Stimulated activated CD4-positive, alpha-beta T cell treated with anti-CD3 and anti-CD28 coated beads, Interleukin-12 subunit alpha, Interleukin-12 subunit beta, amount 100 ng/mL, for 4 hours (primary cell): ENCODE measurements at places on chromosomes 5 and 9.

GRCh38 chr5:177086654-177087397 lies at the start of gene FGFR4:
FGFR4 (plus strand) TSS chr5:177086915; CDS start chr5:177089603, 2,688 bp downstream.
- DNase-seq, result peak; percentile 57

DNA sequence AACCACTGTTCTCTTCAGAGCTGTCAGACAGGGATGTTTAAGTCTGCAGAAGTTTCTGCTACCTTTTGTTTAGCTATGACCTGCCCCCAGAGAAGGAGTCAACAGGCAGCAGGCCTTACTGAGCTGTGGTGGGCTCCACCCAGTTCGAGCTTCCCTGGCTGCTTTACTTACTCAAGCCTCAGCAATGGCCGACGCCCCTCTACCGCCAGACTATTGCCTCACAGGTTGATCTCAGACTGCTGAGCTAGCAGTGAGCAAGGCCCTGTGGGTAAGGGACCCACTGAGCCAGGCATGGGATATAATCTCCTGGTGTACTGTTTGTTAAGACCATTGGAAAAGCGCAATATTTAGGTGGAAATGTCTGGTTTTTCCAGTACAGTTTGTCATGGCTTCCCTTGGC lies 229.6 kb downstream of the TMEM167A start:
- DNase-seq, result no peak

DNA sequence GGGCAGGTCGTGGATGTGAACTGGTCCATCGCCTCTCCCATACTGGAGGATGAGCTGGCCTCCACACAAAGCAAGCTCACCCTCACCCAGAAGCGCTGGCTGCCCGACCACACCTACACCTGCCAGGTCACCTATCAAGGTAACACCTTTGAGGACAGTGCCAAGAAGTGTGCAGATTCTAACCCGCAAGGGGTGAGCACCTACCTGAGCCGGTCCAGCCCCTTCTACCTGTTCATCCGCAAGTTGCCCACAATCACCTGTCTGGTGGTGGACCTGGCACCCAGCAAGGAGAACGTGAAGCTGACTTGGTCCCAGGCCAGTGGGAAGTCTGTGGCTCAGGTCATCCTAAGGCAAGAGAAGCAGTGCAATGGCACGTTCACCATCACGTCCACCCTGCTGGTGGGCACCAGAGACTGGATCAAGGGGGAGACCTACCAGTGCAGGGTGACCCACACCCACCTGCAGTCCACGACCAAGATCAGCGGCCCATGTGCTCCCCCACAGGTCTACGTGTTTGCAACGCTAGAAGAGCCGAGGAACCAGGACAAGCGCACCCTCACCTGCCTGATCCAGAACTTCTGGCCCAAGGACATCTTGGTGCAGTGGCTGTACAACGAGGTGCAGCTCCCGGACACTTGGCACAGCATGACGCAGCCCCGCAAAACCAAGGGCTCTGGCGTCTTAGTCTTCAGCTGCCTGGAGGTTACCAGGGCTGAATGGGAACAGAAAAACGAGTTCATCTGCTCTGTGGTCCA lies 71.3 kb downstream of the INSL6 start:
- DNase-seq, result no peak

GRCh38 chr5:149030392-149030791 lies 32.5 kb downstream of the SH3TC2 start:
- DNase-seq, result no peak

GRCh38 chr5:10120934-10121333 lies 128.8 kb downstream of the ATPSCKMT start:
- no peak for DNase-seq

- DNase-seq, result no peak
Observed at GRCh38 chr9:14318934-14319580, 5.1 kb upstream of the NFIB start.

DNA sequence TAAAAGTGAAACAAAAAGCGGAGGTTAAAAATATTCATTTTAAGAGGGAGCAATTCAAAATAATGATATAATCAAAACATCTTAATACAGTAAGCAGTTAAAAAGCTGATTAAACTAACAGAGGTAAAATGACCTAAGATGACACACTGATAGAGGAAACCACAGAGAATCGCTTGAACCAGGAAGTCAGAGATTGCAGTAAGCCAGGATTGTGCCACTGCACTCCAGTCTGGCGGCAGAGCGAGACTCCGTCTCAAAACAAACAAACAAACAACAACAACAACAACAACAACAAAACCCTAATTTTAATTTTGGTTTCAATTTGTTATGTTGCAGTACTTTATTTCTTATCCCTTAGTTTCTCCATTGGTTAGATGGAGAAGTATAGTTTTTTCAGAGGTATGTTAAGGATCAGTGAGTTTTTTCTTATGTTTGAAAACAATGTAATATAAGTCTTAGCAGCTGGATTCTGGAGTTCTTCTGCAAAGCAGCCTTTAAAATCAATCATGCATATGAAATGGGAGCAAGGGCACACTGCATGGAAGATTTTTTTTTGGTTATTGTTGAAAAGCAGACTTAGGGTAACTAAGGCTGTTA lies 58.5 kb downstream of the MLANA start:
- no peak for DNase-seq

DNA sequence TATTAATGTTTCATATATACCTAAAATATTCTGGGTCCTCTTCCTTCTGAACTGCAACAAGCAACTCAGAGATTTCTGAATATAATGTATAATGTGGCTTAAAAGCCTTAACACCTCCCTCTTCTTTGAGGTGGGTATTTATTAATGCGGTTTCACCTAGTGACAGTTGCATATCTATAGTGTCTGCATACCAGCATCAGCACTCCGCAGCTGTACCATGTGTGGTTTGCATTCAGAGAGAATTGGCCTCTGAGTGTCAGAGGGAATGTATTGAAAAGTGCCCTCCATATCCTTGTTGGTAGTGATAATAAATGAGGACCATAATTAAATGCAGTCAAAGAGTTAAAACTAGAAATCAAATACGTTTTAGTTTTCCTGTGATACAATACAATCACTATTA lies 256.6 kb upstream of the ARRDC3 start:
- DNase-seq, result no peak

GRCh38 chr5:154868702-154869101 lies 10.3 kb downstream of the CNOT8 start:
- no peak for DNase-seq

- DNase-seq, result no peak
Observed at GRCh38 chr5:145396888-145397287, 438.3 kb downstream of the PRELID2 start.

DNA sequence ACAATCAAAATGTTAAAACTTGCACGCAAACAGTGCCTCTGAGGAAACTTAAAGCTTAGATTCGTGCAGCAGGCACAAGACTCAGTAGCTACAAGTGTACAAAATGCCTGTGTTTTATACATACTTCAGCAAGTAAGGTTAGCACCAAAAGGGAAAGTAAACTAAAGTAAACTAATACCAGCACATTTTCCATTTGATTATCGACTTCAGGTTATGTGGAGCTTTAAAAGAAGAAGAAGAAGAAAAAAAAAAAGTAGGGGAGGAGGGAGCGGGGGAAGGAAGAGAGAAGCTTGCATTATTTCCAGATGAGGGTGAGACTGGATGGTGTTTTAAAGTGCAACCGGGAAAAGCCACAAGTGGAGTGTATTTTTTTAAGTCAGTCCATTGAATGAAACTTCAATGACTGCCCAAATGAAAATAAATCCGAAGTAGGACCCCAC lies 596 bp upstream of the ADAMTS6 start:
- DNase-seq, result no peak

DNA sequence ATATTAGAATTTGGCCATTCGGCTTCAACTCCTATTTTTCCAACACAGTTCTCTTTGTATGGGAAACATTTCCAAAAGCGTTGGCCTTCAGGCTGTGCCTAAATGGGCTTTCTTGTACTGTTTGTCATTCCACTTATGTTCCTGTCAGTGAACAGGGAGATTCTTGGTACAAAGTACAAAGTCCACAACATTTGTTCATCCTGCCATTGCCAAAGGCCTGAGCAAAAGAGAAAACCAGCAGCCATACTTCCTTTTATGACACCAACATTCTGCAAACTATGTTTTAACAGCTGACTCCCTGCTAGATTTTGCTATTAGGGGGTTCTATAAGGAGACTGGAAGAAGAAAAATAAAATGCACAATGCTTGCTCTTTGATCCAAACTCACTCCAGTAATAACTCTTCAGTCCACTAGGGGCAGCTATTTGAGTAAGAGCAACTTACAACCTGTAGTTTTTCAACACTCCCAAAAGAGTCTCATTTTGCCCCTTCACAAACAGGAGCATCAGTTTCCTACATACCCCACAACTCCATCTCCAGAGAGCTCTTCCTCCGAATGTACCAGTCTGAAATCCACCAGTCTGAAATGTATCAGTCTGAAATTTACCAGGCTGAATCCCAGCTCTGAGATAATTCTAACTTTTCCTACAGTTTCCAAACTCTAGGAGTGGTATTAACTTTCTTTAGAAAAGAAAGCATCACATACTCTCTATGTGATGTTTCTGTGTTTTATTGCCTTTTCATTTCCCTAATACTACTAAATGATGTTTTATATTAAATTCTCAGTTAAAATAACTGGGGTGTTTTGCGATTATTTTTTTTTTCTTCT lies 693.8 kb downstream of the DNAH5 start:
- DNase-seq, result no peak

DNA sequence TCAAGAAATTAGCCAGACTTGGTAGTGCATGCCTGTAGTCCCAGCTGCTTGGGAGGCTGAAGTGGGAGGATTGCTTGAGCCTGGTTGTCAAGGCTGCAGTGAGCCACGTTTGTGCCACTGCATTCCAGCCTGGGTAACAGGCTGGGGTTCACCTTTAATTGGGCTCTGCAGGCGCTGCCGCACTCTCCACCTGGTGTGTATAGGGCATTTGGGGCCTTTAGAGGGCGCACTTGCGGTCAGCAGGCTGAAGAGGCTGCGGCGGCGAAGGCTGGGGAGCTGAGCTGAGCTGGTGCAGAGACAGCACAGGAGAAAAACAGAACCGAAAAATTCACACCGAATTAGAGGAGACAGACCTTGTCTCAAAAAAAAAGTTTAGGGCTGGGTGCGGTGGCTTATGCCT lies 31.2 kb downstream of the CDK7 start:
- no peak for DNase-seq

DNA sequence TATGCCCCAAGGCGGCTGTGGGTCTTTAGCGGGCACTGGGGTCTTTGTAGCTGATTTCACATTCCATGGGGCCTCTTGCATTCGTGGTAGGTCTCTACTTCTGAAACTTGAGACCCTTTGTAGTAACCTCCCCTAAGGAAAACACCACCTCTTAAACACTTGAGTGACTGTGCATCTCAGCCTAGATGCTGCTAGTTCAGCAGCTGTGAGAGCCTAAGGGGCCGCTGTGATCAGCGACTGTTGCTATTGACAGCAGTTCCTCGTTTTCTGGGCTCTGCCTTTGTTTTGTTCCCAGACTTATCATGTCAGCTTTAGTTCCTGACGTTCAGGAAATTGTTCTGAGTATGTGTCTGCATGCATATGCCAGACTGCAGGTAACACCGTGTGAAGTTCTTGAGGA lies 171.2 kb downstream of the HSPA4 start:
- DNase-seq, result no peak

DNA sequence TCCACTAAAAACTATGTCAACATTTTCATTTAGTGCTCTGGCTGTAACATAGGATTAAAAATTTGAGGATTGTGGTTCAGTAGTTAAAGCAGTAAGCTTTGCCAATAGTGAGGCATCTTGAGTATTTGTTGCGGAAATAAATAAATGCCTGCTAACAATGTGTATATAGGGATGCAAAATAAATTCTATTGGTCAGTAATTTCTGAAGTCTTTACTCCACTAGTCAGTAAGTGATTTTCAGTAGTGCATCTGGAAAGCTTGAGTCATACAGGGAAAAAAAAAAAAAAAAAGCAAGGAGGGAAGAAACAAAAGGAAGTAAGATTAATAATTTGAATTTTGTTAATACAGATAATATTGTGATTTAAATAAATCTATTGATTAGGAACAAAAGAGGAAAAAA lies 21.0 kb downstream of the NIPBL start:
- no peak for DNase-seq

- DNase-seq, result no peak
Observed at GRCh38 chr5:163727028-163727427, 221.6 kb downstream of the MAT2B start.

GRCh38 chr5:89071101-89071940 lies 188.3 kb upstream of the MEF2C start:
- DNase-seq, result no peak

DNA sequence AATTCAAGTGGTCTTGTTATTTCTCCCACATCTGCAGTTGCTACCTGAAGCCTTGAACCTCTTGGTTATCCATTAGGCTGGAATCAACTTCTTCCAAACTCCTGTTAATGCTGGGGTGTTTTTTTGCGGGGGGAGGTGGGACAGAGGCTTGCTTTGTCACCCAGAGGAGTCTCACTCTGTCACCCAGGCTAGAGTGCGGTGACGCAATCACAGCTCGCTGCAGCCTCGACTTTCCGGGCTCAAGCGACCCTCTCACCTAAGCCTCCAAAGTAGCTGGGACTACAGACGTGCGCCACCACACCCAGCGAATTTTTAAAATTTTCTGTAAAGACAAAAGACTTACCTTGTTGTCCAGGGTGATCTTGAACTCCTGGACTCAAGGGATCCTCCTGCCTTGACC lies 4.4 kb downstream of the SCGB3A1 start:
- DNase-seq, result no peak

DNA sequence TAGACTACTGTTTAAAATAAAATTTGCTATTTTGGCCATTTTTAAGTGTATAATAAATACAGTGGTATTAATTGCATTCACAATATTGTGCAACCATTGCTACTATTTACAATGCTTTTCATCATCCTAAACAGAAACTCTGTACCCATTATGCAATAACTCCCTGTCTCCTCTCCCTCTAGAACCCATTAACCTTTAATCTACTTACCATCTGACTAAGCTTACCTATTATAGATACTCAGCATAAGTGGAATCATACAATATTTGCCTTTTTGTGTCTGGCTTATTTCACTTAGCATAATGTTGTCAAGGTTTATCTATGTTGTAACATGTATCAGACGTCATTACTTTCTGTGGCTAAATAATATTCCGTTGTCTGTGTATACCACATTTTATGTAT lies 25.9 kb downstream of the CD14 start:
- DNase-seq, result no peak

GRCh38 chr5:10264604-10265003 lies 14.5 kb downstream of the CCT5 start:
- DNase-seq, result no peak
